Spinal cord (tissue), 10 donors: ENCODE measurements at places on chromosomes 13 and 19.

- no peak for DNase-seq
These were observed 373.1 kb upstream of the MIR17HG start for GRCh38 chr13:90974249-90974975.

GRCh38 chr19:12346896-12347295 lies 13.5 kb upstream of the ZNF563 start:
- DNase-seq, result no peak

DNA sequence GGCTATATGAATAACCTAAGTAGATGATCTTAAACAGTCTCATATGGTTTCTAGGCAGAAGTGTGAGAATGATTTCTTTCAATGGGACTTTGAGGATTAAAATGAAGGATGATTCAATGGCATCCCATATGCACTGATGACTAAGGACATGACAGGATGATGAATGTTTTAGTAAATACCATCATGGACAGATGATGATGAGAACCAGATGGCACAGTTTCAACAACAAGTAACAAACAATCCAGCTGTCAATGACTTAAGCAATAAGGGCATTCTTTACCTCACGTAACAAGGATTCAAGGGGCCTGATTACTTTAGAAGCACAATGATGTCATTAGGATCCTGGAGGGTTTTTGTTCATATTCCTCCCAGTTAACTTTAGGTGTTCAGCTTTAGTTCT lies 2678.4 kb downstream of the PCDH9 start:
- DNase-seq, result no peak

- no peak for DNase-seq
These were observed 5.3 kb upstream of the TCF3 start for GRCh38 chr19:1657746-1658145.

- no peak for DNase-seq
These were observed 134.8 kb downstream of the B3GLCT start for GRCh38 chr13:31334547-31334946.

DNA sequence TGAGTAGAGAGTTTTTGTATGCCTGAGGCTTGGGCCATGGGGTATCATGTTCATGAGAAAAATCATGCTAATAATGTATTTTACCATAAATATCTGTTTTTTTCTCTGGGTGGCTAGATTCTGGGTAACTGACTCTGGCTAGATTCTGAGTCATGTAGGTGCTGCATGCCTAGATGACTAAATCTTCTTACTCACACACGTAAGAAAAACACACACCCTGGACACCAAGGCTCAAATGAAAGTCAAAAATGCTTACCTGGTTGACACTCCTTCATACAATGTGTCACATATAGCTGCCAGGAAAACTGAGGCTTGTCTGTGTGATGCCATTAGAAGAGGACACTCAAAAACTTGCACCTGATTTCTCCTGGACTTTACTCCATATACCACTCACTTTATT lies 597.4 kb upstream of the SLITRK1 start:
- DNase-seq, result no peak

DNA sequence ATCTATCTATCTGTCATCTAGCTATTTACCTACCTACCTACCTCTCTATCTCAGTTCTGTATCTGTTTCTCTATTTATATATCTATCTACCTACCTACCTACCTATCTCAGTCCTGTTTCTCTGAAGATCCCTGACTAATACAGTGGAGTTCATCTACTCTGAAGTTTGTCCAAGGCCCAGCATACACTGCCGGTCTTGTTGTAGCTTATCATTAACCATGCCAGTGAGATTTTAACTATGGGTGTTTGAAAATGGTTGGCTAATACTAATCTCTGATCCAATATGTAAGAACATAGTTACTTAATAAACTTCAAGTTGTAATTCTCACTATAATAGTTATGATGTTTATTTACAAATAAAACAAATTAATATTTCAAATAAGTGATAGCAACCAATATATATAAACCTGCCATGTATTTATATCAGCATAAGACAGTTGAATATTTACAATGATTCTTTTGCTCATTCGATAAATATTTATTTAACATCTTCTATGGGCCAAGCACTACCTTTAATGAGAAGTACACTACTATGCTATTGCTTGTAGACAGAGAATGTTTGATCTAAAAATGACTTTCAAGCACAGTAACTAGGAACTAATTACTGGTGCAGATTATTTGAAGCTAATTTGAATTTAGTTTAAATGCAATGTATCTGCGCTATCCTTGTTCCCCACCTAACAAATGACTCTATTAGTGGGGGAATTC lies 242.1 kb downstream of the KLF5 start:
- DNase-seq, result no peak

- no peak for DNase-seq
These were observed 149.5 kb downstream of the DCT start for GRCh38 chr13:94329754-94330551.

DNA sequence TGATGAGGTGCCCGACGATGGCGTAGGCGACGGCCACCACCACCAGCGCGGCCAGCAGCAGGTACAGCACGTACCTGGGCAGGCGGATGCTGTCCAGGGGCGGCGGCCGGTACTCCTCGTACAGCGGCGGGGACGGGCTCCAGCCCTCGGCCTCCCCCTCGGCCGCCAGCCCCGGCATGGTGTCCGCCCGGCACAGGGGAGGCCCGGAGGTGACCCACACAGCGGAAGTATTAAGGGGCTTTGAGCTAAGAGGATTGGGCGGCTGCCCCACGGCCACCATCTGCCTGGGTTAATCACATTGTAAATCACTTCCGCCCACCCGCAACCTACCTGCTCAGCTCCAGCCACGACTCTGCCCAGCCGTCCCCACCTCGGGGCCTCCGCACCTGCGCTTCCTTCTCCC lies at the start of gene SMIM44:
TSS of gene SMIM44 (minus strand) at position 216 of the 403 bp plus-strand sequence. CDS start at position 178, 38 bp downstream.
- no peak for DNase-seq

DNA sequence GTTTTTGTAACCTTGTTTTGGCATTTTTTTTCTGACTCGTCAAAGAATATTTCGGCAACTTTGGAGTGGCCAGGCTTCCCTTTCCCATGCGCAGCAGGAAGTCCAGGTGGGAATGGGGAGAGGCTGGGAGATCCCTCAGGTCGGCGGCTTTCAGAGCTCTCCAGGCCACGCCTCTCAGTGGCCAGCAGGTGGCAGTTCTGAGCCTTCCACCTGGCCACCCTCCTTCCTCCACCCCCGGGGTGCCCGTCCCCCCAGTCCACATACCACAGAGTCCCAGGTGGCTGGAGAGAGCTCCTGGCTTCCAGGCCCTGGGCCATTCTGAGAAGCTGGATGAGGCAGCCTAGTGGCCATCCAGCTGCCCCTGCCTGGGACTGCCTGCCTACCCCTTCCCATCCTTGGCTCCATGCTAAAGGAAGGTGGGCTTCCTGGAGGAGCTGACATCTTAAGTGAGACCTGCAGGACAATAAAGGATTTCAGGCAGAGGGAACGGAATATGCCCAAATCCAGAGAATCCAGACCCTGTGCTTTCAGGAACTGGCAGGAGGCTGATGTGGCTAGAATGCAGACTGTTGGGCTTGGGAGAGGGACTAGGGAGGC lies 46.3 kb downstream of the CCNE1 start:
- DNase-seq, result no peak

GRCh38 chr19:5001615-5002014 lies 32.7 kb downstream of the KDM4B start:
- DNase-seq, result no peak

- DNase-seq, result no peak
These were observed 24.1 kb upstream of the FRY start for GRCh38 chr13:32007494-32007893.

GRCh38 chr13:112574416-112574815 lies 13.5 kb downstream of the TUBGCP3 start:
- DNase-seq, result no peak

- no peak for DNase-seq
These were observed 88.7 kb upstream of the USP29 start for GRCh38 chr19:57031106-57031505.
